ENCODE measurements at places on chromosomes 2 and 18.

GRCh38 chr2:100721693-100722092 lies 98.2 kb upstream of the NPAS2 start:
- no peak for DNase-seq

DNA sequence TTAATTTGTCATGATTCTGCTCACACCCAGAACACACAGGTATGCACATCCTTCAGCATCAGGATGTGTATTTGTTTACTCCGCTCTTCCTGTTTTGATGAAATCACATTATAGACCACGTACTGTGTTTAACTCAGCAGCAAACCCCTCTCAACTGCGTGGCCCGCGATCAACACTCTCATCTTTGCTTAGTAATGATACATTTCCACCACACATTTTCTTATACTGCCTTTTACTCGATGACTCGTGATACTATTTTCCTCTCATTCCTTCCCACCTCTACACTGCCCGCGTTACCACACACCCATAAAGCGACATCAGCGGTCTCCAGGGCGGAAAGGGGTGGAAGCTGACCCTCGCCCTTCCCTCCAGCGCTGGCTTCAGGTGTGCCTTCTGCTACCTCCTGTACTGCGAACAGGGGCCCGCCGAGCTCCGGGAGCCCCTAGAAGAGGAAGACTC lies 1.3 kb downstream of the NETO1 start:
- DNase-seq = peak; percentile 10

DNA sequence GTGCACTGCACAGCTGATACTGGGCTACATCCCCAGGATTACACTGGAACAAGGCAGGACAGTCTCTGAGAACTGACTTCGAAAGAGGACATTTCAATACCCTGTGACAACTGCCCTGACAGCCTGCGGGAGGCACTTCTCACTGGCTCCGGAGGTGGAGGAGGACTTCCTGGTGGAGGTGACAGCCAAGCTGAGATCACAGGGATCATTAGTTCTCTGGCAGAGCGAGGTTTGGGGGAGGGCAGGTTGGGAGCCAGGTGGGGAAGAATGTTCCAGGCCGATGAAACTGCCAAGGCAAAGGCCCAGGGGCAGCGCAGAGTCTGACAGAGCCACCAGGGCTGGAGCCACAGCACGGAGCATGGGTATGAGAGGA lies 28.0 kb upstream of the NPAS2 start:
- no peak for DNase-seq

GRCh38 chr18:21672521-21673267 lies 31.9 kb downstream of the ABHD3 start:
- peak; percentile 32 for DNase-seq

GRCh38 chr2:176152350-176153181 lies 1.2 kb downstream of the HOXD4 start:
- no peak for DNase-seq

DNA sequence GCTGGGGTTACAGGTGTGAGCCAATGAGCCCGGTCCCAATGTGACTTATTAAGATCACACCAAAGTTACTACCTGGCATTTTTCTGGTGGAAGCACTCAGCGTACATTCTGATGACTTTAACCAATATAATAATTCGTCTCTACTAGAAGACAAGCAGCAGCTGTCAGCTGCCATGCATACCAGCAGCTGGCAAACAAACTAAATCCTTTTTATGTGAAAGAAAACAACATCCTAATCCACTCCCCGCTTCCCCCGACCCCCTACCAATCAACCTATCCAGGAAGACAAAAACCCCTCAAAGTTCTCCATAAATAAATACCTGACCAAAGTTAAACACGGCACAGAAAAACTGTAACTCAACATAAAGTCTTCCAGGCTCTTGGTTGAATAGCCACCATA lies 42.1 kb downstream of the GPR155 start:
- DNase-seq = no peak

GRCh38 chr18:70024829-70025228 lies 77.2 kb upstream of the CD226 start:
- DNase-seq = no peak

DNA sequence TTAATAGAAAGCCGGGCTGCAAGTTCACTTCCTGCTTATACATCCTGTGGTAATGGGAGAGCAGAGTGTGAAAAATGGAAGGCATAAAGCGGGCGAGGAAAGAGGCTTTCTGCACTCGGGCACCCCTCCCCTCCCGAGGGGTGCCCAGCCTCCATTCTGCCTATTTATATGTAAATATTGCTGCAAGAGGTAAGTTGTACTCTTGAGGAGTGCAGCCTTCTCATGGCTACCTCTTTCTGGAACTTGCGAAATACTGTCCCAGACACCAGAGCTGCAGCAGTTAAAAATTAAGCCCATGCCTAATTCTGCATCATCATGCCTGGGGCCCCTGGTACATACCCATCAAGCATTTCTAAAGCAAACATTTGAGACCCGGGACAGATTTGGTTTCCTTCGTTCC lies 156.0 kb downstream of the GBX2 start:
- DNase-seq = no peak

- DNase-seq = no peak
Measured at GRCh38 chr2:171813729-171814128, 80.3 kb downstream of the SLC25A12 start.

DNA sequence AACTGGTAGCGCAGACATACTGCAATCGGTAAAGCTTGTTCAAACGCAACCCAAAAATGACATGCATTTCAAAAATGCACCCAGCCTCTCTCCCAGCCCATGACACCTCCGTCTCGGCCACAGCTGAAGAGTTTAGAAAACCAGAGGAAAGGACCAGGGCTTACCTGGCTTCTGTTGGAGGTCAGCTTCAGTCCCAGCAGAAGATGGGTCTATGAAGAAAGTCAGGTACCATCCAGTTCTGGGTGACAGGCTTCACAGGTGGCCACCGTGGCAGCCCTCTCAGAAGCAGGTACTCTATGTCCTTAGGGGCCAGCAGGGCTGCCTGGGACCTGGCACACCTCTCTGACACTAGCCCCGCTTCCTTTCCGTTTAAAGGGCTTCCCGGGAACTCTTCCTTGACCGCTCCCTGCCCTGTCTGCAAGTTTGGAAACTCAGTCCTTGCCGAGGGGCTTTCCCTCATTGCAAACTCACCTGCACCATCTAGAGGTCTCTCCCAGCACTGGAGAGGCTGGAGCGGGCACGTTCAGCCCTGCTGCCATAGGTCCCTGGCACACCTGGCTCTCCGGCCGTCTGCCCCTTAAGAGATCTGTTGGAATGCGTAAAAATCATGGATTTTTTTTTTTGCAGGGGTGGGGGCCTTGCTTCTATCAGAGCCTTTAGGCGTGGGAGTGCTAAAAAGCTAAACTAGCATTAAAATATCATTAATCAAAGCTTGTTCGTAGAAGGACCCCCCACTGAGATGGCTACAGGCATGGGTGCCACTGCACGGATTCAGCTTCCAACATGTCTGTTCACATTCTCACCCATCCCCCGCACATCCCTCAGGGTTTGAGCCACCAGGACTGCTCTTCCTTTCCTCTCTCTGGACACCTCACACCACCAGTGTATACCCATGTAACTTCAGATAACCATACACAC lies at the start of gene EDAR:
EDAR (minus strand) TSS at position 425 of the 918 bp plus-strand sequence. CDS start 58,206 bp downstream, outside the sequence.
- no peak for DNase-seq

DNA sequence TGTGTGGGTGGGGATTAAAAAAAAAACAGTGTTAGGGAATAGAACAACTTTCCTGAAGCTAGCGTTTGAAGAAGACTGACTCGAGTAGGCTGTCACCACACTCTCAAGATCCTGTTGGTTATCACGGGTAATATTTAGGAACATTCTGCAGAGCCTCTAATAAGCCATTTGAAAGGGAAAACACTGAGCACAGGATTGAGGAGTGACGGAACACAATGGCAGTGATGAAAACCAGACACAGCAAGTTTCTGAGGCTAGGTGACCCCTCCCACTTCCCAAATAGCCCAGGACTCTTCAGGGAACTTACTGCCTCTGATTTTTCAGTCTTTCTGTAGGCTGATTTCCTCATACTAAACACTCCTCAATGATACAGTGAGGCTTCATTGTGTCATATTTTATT lies 88.2 kb upstream of the TMEM200C start:
- no peak for DNase-seq

DNA sequence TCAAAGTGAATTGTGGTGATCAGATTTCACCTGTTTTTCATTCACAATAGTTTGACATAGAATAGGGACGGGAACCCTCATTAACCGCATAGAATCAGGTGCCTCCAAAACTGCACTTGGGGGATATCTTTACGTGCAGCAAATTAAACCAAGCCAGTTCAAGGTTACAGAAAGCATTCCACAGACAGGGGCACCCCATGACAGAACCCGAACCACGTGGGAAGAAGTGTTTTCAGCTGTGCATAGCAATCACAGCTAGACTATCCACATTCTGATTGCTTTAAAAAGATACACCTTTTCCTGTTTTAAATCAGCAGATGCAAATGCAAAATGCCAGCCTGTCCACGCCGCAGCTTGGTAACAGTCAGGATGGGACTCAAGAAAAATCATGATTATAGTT lies 205.8 kb downstream of the ANAPC1 start:
- no peak for DNase-seq

DNA sequence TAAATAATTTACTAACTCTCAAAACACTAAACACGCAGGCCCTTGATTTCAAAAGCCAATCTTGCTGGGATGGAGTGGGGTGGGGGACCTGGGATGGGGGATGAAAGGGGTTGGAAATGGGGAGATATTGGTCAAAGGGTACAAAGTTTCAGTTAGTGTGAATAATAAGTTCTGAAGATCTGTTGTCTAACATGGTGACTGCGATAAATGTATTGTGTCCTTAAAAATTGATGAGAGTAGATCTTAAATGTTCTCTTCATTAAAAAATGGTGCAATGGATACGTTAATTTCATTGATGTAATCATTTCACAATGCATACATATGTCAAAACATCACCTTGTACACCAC lies 505 bp upstream of the ACYP2 start:
- DNase-seq = no peak

GRCh38 chr2:211512806-211513205 lies 956.4 kb downstream of the CPS1 start:
- no peak for DNase-seq

All from AG08396 (cell line).